ENCODE measurements at places on chromosomes 11 and 22. TPM values are rescaled to one million over a fixed set of nuclear protein-coding genes. Genes with fewer than 3 reads are reported as not detected.

DNA sequence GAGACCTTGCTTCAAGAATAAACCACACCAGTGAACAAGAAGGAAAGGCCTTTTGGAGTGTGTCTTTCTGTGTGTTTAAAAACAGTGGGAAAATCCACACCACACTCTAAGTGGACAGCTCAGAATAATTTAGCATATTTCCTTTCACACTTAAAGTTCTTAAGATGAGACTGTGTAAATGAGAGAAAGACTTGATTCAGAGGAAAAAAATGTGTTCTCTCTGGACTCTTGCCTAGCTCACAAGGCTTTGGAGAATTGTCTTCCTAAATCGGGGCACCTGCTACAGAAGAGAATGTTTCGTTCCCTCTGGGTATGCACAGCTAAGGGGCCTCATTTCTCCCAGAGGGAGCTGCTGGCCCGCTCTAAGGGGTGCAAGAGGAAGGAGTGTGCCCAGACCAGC is 28.4 kb upstream of the CRTAM start:
- DNase-seq = no peak

- DNase-seq = no peak
Observed at GRCh38 chr11:109794501-109794900, 298.7 kb upstream of the ZC3H12C start.

- no peak for DNase-seq
Observed at GRCh38 chr11:127470306-127470884, 469.8 kb upstream of the KIRREL3 start.

DNA sequence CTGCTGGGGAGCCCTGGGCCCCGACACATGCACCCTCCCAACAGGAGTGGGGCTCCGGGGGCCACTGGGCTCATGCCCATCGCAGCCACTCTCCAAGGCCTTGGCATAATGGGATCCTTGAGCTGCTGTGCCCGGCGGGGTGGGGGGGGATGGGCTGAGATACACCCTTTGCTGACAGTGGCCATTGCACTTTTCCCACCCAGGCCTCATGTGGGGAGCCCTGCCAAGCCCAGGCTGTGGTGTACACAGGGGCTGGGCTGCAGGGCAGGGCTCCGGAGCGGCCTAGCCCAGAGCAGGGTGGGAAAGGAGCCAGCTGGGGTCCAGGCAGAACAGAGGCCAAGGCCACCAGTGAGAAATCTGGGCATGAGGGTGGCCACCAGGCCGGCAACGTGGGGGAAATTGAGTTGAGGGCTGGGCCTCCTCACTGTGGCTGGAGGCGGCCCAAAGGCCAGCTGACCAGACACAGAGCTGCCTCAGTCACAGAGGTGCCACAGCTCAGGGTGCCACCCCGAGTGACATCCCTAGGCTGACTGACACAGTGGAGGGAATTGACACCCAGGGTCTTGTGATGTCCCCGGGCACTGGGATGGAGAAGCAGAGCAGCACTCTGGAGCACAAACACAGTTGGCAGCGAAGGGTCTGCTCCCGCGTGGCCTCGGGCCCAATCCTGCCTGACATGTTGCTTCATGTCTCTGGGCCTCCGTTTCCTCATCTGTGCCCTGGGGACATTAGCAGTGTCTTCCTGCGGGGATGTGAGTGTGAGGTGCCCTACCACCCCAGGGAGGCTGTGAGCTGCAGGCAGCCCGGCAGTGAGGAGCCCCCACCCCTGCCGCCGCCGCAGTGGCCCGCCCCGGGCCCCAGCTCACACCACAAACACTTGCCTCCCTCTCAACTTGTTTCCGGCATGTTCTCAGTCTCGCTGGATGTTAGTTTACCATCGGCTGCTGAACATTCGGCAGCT is 30.4 kb downstream of the RTN4R start:
- DNase-seq = no peak

- no peak for DNase-seq
Observed at GRCh38 chr11:132126973-132127899, 756.8 kb downstream of the NTM start.

DNA sequence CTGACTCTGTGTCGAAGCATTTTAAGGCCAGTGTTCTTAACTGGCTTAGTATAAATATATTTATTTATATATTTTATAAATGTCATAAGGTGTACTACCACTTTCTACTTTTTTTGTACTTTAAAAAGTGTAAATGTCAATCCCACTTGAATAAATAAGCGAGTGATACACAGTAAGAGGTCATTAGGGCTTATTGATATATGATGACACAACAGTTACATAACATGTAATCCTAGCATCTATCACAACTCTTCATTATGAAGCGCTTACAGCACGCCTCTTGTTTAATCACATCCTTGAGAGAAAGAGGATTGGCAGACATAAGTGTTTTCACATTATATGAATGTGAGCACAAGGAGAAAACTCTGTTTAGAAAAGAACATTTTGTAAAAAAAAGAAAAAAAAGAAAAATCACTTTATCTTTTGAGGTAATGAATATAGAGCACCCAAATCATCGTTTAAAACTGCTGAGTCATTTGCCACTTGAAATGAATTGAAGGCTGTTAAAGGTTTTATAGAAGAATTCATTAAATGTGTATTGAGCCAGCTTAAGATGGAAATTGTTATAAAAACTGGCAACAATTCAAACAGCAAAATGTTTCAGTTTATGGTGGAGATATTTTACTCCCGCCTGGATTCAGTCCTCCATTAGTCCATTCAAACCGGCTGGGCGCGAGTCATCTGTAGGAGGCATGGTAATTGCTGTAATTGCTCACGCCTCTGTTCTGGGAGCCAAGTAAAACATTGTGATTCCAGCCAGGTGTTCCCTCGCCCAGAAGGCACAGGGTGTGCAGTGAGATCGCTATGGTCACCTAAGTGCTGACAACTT is 627.3 kb upstream of the KIRREL3 start:
- no peak for DNase-seq

MMP12 gene
- not detected for total RNA-seq

SEC14L6 gene
- 11.6 TPM for total RNA-seq

ISX gene
- not detected for total RNA-seq

OR2AG1 gene
- total RNA-seq = not detected

OPCML gene
- total RNA-seq = not detected

UBQLN3 gene
- not detected for total RNA-seq

SLC25A22 gene
- total RNA-seq = 20.1 TPM

COMT gene
- 233 TPM for total RNA-seq

All from epithelial cell of proximal tubule (primary cell).